ENCODE measurements at places on chromosomes 13 and 19. TPM values are rescaled to one million over a fixed set of nuclear protein-coding genes. Genes with fewer than 3 reads are reported as not detected.
A peak's percentile ranks its signal among the peaks of the same experiment; 100 is the strongest.

GRCh38 chr13:110914331-110915056 lies 375 bp downstream of the ANKRD10 start:
- H3K36me3 ChIP-seq, result peaks cover 34% of the 10 kb centered on the region
- H3K4me3 ChIP-seq, result peak overlapping the region; percentile 92
- no peaks in the 10 kb centered on the region for H3K27me3 ChIP-seq
- H3K4me1 ChIP-seq, result peaks cover 41% of the 10 kb centered on the region
- H3K27ac ChIP-seq, result peak overlapping the region; percentile 98
- peak; percentile 92 for DNase-seq

The NECTIN2 gene
- total RNA-seq, result 0.44 TPM

DNA sequence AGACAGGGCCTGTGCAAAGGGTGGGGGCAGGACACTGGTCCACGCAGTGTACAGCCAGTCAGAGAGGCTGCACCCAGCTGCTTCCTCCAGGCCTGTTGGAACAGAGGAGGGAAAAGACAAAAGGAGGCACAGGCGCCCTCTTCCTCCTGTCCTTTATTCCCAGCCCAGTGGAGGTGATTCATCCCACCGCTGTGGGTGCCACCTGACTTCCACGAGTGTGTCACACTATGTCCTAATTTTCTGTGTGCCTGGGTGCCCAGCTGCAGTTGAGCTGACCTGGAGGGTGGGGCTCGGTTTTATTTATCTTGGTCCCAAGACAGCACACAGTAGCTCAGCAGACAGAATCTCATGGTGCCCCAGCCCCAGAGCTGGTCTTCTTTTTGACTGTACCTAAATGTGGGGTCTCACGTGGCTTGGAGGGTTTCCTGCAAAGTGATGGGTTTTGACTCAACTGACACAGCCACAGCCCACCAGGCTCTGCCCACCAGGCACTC lies 9.0 kb downstream of the EPS15L1 start:
- peaks cover 24% of the 10 kb centered on the region for H3K4me1 ChIP-seq
- no peaks in the 10 kb centered on the region for H3K27me3 ChIP-seq
- no peak for DNase-seq

GRCh38 chr19:43763473-43763939 lies 8.7 kb upstream of the SMG9 start:
- peak overlapping the region; percentile 85 for H3K27ac ChIP-seq
- peaks cover 80% of the 10 kb centered on the region for H3K4me1 ChIP-seq
- H3K4me3 ChIP-seq, result peak overlapping the region; percentile 58
- peaks cover 64% of the 10 kb centered on the region for H3K36me3 ChIP-seq

The PLEKHF1 gene
- total RNA-seq, result 24.0 TPM

DNA sequence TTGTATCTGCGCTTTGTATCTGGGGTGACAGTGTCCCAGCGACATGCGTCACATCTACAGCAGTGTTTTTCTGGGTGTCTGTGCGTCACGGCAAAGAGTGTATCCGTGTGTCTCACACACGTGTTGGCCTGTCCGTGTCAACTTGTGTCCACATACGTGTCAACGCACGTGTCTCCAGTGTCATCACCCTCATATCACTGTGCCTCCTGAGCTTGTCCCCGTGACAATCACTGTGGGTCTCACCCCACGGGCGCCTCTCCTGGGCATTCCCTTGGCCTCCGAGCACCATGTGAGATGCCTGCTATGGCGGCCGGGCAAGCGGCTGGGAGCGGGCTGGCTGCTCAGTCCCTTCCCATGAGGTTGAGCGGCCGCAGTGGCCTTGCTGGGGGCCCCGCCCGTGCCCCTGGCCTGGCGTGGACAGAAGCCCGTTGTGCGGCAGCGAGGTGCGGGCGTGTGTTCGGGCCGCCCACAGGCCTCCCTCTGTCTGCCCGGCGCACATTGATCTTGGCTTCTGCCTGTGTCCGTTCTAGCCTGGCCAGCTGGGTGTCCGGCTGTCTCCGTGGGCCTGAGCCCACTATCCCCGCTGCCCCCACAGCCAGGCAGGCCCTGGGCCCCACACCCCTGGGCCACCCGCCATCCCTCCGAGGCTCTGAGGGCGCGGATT lies 6.4 kb downstream of the NFIX start:
- DNase-seq, result no peak
- no peaks in the 10 kb centered on the region for H3K36me3 ChIP-seq
- H3K27ac ChIP-seq, result no peak overlapping the region
- peaks cover 14% of the 10 kb centered on the region for H3K27me3 ChIP-seq
- no peaks in the 10 kb centered on the region for H3K4me1 ChIP-seq
- no peak overlapping the region for H3K4me3 ChIP-seq

DNA sequence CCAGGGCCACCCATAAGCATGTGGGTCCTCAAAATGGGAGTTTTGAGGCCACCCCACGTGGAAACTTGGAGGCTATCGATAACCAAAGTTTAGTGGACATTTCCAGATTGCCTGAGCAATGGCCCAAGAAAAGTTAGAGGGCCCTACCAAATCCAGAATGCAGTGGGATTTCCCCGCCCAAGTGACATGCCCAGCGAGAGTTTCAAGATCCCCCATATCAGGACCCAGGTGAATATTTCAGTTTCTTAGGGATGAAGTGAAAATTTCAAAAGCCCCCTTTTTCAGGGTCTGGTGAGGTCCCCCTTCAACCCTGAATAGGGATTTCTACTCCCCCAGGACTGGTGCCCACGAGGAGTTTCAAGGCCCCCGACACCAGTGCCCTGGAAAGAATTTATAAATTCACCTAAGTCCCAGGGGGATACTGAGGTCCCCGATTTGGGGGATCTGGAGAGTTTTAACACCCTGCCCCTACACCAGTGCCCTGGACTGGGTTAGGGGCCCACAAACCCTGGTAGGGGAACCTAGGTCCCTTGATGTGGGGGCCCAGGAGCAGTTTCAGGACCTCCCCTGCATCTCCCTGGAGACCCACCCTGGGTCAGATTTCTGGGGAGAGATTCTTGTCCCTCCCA lies 695 bp downstream of the BST2 start:
- peak overlapping the region; percentile 97 for H3K4me3 ChIP-seq
- peaks cover 33% of the 10 kb centered on the region for H3K4me1 ChIP-seq
- peaks cover 30% of the 10 kb centered on the region for H3K36me3 ChIP-seq
- peak overlapping the region; percentile 91 for H3K27ac ChIP-seq
- no peaks in the 10 kb centered on the region for H3K27me3 ChIP-seq

DNA sequence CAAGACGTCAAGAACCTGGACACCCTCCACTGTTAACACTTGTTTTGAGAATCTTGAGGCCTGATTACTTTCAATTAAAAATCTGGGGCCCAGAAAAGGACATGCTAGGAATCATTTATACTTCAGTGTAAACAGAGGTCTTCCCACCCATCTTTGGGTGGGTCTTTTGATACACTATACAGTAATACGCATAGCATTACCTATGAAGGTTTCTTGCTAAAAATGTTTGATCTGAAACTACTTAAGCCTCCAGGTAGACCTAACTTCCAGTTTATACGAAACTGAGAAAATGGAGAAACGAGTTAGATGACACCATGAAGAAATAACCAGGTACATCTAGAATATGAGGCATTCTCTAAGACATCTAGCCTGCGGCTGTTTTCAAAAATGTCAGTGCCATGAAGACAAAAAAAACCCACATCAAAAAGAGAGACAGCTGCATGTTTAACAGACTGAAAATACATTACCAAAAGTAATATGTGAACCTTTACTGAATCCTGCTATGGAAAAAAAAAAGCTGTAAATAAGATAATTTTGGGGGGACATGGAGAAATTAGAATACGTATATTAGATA lies 36.6 kb downstream of the TGDS start:
- H3K27me3 ChIP-seq, result no peaks in the 10 kb centered on the region
- peak overlapping the region; percentile 50 for H3K4me3 ChIP-seq
- H3K36me3 ChIP-seq, result peaks cover 19% of the 10 kb centered on the region
- no peak overlapping the region for H3K27ac ChIP-seq
- no peak for DNase-seq

- H3K4me1 ChIP-seq, result no peaks in the 10 kb centered on the region
- H3K4me3 ChIP-seq, result no peak overlapping the region
- H3K27me3 ChIP-seq, result peaks cover 2% of the 10 kb centered on the region
These were observed 34.4 kb downstream of the LMO7 start for GRCh38 chr13:75670496-75670895.

The SLITRK1 gene
- total RNA-seq, result not detected

- H3K4me3 ChIP-seq, result no peak overlapping the region
- H3K4me1 ChIP-seq, result no peaks in the 10 kb centered on the region
- H3K27ac ChIP-seq, result no peak overlapping the region
- H3K27me3 ChIP-seq, result peaks cover 26% of the 10 kb centered on the region
- DNase-seq, result no peak
- H3K36me3 ChIP-seq, result no peaks in the 10 kb centered on the region
These were observed 28.6 kb upstream of the TCF3 start for GRCh38 chr19:1680976-1681375.

GRCh38 chr19:51030631-51031030 lies 4.2 kb downstream of the KLK12 start:
- H3K4me3 ChIP-seq, result no peak overlapping the region
- peaks cover 3% of the 10 kb centered on the region for H3K27me3 ChIP-seq
- H3K27ac ChIP-seq, result no peak overlapping the region
- H3K36me3 ChIP-seq, result no peaks in the 10 kb centered on the region
- no peak for DNase-seq

DNA sequence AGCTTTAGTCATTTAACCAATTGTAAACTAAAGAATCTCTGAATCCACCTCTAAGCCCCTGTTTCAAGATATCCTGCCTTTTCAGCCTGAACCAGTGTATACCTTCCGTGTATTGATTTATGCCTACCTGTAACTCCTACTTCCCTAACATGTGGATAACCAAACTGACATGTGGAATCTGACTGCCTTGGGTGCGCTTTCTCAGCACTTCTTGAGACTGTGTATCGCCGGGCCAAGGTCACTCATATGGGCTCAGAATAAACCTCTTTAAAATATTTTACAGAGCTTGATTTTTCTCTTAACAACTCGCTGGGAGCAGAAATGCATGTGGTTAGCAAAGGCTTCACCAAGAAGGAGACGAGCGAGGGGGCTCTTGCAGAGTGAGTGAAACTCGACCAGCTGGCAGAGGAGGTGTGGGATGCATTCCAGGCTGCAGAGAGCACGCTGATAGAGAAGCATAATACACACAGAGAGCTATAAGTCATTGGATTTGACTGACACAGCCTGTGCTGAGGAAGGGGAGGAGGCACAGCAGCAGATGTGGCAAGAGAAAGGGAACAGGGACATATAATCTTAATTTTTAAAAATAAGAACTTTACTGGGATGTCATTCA lies 268.2 kb upstream of the MAB21L1 start:
- H3K36me3 ChIP-seq, result no peaks in the 10 kb centered on the region
- DNase-seq, result no peak
- H3K4me1 ChIP-seq, result no peaks in the 10 kb centered on the region
- H3K4me3 ChIP-seq, result no peak overlapping the region
- H3K27me3 ChIP-seq, result no peaks in the 10 kb centered on the region
